ENCODE measurements at places on chromosomes 1 and 21.

DNA sequence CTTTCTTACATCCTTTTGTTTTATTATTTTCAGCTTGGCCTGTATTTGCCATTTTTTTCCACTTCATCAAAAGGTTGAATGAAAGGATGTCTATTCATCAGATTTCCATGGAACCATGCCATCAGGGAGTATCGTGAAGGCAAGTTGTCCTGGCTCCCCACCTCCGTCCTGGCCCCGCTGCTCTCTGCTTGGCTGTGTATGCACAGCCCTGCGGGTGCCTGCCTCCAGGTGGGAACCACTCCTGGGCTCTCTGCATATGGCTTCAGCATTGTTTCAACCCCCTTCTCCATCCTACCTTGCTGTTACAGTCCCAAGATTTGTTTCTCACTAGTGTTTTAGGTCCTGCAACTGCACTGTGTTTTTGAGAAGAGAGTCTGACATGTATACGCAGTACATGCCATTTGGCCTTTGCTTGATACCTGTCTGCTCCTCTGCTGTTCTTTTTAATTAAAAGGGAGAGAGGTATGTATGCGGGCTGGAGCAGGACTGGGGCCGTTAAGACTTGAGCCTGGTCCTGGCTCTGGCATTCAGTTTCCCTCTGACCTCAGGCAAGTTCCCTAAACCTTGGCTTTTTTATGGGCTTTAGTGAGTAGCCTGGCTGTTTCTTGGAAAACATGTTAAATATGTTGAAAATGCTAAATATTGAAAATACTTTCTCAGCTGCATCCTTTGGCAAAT, 69.9 kb upstream of the GCLM start:
- DNase-seq, result no peak

GRCh38 chr1:64550946-64551605, 81.1 kb downstream of the CACHD1 start:
- DNase-seq, result no peak

- no peak for DNase-seq
Measured at GRCh38 chr1:56256153-56257000, 323.0 kb downstream of the PLPP3 start.

GRCh38 chr1:240235521-240236288, 144.0 kb downstream of the FMN2 start:
- DNase-seq, result no peak

- DNase-seq, result no peak
Measured at GRCh38 chr1:48214820-48215219, 7.7 kb upstream of the SLC5A9 start.

GRCh38 chr1:199295107-199295506, 656.3 kb downstream of the PTPRC start:
- DNase-seq, result peak; percentile 71

GRCh38 chr1:8374356-8374755, 56.4 kb downstream of the SLC45A1 start:
- no peak for DNase-seq

GRCh38 chr1:222709700-222710153, 2.6 kb downstream of the AIDA start:
- no peak for DNase-seq

DNA sequence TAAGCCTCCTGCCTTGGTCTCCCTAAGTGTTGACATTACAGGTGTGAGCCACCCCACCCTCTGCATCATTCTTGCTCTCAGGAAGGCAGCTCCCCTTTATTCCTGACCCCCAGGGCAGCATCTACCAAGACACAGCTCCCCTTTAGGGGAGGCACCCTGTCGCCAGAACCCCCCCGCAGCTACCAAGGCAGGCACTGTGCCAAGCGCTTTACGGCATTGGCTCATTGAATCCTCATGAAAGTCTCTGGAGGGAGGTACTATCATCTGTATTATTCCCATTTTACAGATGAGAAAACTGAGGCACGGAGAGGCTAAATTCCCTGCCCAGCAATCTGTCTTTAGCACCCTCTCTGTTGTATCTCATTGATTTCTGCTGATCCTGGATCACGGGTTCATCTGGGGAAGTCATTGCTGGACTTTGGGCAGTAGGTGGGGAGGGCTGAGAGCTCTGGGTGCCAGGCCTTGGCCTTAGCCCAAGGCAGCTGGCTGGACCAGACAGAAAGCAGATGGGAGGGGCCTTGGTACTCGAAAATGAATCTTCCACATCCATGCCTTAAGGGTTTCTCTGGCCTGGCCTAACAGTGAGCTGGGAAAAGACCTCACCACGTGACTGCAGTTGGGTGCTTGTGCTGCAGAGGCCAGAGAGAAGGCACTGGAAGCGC, 5.9 kb downstream of the PLOD1 start:
- DNase-seq, result no peak

GRCh38 chr1:171243878-171244277, 4.4 kb upstream of the FMO1 start:
- no peak for DNase-seq

GRCh38 chr1:244224487-244225430, 173.7 kb downstream of the ZBTB18 start:
- no peak for DNase-seq

DNA sequence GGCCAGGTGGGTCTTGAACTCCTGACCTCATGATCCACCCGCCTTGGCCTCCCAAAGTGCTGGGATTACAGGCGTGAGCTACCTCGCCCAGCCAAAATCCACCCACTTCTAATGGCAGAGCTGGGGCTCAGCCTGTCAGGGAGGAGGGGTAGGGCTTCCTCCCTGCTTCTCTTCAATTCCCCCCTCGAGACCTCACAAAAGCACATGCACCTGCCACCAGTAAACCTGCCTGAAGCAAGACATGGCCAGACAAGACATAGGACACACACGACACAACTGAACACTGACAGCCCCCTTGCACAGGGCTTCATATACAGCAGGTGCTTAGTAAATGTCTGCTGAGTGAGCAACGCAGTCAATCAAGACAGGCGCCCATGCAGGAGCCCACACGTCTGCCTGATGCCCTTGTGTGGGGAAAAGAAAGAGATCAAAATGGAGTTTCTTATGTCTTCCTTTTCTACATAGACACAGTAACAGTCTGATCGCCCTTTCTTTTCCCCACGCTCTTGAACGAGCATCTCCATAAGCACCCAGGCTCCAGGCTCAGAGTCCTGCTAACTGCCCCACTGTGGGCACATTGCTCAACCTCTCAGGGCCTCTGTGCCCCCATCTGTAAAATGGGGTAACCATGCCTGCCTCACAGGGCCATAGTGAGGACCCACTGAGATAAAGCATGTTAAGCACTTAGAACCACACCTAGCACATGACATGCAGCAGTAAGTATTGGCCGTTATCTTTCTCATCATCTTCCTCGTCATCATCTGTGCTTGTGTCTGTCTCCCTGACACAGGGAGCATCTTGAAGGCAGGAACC, 8.8 kb downstream of the SDC3 start:
- DNase-seq, result no peak

- DNase-seq, result no peak
Measured at GRCh38 chr1:56696663-56697062, 51.5 kb downstream of the PRKAA2 start.

DNA sequence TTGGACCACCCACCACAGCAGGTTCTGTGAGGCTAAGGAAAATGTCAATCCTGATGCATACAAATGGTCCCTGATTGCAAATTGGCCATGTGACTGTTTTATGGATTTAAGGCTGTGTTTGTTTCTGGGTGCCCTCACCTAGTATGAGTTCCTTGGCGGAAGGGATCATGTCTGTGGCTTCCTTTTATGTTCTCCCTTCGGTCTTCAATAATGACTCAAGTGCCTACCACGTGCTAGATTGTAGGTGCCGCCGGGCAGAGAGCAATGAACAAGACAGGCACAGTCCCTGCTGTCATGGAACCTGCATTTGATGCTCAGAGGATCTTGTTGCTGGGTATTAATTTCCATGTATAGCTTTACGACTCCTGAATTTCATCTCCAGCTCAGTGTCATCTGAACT, 9.8 kb upstream of the VWA5B1 start:
- DNase-seq, result no peak

- no peak for DNase-seq
Measured at GRCh38 chr1:33060579-33061083, 20.3 kb upstream of the AZIN2 start.

GRCh38 chr1:34057347-34058130, 107.5 kb downstream of the CSMD2 start:
- DNase-seq, result no peak

DNA sequence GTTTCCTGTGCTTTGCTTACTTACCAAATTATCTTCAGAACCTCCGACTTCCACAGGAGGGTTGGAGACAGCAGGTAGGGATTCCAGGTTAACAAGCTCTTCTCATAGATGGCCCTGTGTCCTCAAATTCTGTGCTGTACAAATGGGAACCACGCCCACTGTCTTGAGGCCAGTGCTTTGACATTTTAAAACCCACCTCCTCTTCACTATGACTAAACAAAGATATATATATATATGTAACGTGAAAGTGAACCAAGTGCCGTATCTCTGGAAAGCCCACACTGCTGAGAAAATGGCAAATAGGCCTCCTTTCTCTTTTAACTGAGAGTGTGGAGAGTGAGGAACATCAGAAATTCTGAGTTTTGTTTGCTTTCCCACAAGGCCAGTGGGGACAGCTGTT, 99.6 kb downstream of the ZBTB18 start:
- no peak for DNase-seq

DNA sequence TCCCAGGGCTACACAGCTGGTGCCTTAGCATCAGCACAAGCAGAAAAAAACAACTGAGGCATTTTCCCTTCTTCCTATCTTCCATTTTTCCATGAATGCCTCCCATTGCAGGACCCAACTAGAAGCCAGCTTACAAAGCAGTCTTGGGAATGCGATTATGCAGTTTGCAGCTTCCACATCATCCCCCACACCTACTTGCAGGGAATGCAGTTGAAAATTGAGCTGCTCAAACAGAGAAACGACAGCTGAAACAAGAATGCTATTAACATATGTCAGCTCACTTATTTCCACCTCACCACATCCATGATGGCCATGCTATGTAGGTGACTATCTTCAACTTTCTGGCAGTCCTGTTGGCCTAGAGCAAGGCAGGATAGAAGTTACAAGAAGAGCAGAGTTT, 150.6 kb upstream of the KCTD3 start:
- DNase-seq, result no peak

DNA sequence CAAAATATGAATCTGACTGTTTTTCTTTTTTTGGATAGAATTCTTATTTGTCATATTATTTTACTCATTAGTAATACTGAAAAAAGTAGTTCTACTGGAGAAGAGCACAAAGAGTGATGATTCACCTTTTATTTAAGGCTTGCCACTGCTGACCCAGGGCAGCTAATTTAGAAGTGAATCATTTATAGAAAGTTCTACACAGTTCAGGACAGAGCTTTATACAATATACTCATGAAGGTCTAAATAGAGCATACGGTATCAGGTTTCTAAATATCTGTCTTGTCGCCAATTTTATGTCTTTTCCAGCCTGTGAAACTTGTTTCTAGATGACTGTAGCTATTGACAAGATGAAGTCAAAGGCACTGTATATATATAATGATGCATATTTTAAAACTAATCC, 25.0 kb downstream of the GIPC2 start:
- DNase-seq, result no peak

GRCh38 chr1:29975036-29975694, 738.8 kb downstream of the PTPRU start:
- peak; percentile 42 for DNase-seq
